ENCODE measurements at places on chromosomes 3 and 15.

GRCh38 chr3:36444909-36445308 lies 64.6 kb downstream of the STAC start:
- no peak for DNase-seq

GRCh38 chr3:183275418-183275817 lies 22.4 kb downstream of the B3GNT5 start:
- DNase-seq = peak; percentile 79

GRCh38 chr3:141441381-141442364 lies 45.2 kb upstream of the RASA2 start:
- DNase-seq = peak; percentile 83

DNA sequence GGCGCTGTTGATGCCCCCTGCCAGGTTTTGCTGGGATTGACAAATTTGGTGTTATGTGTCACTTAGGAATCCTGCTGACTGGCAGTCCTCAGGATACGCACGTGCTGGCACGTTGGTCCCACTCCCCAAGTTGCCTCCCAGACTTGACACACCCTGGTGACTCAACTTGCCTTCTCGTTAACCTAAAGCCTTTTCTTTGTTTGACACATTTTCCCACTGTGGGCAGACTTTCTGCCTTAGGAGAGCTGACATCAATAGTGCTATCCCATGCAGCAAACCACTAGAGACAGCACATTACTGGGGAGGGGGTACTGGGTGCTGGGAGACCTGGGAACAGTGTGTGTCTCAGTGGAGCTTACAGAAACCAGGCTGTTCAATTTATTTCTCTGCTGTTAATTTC lies 104.3 kb downstream of the OXNAD1 start:
- no peak for DNase-seq

DNA sequence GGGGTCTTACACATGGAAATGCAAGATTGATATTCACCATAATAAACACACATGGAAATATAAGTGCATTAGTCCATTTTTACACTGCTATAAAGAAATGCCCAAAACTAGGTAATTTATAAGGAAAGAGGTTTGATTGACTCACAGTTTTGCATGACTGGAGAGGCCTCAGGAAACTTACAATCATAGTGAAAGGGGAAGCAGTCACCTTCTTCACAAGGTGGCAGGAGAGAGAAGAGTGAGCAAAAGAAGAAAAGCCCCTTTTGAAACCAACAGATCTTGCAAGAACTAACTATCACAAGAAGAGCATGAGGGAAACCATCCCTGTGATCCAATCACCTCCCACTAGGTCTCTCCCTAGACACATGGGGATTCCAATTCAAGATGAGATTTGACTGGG lies 111.7 kb upstream of the TP63 start:
- DNase-seq = no peak

- DNase-seq = peak; percentile 14
Observed at GRCh38 chr15:95059346-95059905, 828.1 kb downstream of the MCTP2 start.

DNA sequence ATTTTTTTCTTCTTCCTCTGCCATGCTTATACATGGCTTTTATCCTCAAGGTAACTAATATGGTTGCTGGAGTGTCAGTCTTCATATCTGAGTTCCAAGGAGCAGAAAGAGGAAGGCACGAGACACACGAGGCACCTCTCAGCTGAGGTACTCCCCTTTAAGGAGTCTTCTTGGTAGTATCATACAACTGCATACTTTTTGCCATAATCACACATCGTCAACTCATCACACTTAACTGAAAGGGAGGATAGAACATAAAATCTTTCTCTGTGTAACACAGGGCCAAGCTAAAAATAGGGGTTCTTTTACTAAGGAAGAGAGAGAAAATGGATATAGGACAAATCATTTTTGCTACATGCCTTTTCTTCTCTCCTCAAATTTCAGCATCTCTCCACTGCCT lies 104.2 kb downstream of the OXSM start:
- DNase-seq = no peak

DNA sequence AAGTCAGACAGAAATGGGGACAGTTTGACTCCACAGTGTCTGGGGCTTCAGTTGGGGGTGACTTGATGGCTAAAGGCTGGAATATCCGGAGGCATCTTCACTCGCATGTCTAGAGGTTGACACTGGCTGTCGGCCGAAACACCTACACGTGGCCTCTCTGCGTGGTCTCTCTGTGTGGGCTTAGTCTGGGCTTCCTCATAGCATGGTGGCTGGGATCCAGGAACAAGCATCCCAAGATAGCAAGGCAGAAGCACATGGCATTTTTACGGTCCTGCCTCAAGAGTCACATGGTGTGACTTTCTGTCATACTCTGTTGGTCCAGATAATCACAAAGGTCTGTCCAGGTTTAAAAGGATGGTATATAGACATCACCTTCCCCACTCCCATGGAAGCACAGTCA lies 34.5 kb downstream of the MAGI1 start:
- no peak for DNase-seq

DNA sequence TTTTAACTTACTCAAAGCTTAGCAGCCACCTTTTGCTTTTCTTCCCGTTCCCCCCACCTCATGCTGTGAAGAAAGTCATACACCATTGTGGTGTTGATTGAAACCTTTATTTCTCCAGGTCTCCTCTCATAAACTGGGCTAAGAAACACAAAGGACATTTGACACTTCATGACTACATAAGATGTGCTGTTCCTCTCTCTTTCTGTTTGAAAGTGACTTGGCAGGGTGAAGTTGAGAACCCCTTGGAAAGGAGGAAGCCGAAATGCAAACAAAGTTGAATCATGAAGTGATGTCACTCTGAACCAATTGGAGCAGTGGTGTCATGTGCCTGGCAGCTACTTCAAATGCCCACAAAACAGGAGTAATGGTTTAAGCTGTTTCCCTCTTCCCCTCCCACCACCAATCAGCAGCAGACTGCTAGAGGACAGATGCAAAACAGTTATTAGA lies 174.7 kb downstream of the IGF1R start:
- DNase-seq = peak; percentile 7

- no peak for DNase-seq
Observed at GRCh38 chr15:94125156-94125555, 106.2 kb upstream of the MCTP2 start.

DNA sequence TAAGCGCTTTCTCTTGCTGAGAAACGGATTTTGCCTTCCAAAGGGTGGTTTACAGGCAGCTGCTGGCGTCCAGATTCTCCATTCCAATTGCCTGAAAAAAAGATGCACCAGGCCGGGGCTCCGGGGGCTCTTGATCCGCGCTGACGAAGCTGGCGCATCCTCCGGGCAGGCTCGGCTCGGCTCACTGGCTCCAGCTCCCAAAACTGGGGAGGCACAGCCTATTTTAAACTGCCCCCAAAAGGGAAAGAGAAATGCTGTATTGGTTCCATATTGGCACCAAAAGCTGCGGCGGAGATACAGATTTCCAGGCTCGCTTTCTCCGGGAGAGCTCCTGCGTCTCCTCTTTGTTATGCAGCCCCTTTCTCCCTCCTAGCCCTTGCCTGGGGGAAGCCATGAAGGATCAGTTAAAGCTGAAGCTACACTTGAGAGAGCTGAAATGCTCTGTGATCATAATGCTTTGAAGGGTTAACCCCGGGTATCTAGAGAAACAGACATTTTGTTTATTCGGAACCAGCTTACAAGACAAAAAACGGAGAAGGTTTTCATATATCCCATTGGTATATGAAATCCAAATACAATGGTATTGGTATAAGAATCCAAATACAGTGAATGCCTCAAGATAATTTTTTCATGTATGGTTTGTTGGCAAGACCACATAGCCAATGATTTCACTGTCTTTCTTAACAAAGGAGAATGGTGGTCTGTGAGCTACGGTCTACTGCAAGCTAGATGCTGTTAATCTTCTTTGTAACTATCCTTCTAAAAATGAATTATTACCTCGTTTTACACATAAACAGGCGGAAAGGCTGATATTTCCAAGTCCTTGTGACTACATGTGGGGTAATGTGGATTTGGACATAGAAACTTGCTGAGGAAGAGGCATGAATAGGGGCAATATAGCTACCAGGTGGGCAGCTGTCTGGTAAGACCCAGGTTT lies 693 bp downstream of the CD200 start:
- DNase-seq = no peak

GRCh38 chr3:38227989-38228388 lies 37.6 kb upstream of the SLC22A13 start:
- DNase-seq = no peak

DNA sequence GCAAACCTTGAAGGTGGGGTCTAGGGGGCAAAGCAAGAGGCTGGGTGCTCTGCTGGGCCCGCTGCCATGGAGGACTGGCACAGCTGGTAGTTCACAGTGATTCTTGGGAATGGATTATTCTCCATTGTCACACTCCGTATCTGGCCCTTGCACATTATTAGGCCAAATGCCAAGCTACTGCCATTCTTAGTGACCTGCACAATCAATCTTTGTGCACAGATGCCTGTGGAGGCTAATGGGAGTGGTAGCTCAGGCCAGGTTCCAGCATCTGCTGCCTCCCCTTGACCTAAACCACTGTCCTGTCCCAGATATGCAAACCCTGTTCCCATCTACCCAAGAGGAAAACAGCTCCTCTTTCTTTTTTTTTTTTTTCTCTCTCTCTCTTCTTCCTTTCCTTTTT lies 67.5 kb downstream of the TIPARP start:
- DNase-seq = peak; percentile 42

DNA sequence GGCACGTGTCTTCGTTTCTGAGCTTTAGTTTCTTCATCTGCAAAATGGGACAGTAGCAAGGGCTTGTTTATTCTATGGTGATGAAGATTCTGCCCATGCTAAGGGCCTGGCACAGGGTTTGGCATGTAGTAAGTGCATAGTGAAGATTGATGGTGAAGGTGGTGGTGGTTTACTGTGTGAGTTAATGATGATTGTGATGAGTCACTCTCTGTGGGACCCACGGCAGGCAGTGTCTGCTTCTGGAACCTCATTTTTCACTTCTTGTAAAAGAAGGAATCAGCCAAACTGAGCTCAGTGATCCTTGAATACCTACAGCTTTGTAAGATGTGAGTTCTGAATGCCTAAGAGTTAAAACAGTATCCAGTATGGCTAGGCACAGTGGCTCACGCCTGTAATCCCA lies 86.2 kb upstream of the LRTM1 start:
- DNase-seq = no peak

GRCh38 chr3:152205097-152205593 lies 63.6 kb upstream of the MBNL1 start:
- DNase-seq = peak; percentile 83

- DNase-seq = no peak
Observed at GRCh38 chr3:126394977-126395321, 240 bp downstream of the CFAP100 start.

DNA sequence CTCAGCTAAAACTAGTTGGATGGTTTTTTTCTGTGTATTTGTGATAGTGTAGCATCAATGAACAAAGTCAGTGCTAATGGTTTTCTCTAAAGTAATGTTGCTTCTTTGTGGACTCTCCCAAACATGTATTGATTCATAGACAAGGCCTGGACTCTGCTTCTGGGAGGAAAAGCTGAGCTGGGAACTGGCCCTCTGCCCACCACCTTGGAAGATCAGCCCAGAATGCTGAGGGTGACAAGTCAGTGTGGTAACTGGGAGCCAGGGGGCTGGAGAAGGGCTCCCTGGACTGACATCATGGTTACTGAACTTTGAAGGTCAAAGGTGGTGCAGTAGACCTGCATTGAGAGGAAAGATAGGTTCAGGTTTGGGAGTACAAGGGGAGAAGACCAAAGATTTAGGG lies 3.0 kb downstream of the ARHGAP31 start:
- DNase-seq = no peak

DNA sequence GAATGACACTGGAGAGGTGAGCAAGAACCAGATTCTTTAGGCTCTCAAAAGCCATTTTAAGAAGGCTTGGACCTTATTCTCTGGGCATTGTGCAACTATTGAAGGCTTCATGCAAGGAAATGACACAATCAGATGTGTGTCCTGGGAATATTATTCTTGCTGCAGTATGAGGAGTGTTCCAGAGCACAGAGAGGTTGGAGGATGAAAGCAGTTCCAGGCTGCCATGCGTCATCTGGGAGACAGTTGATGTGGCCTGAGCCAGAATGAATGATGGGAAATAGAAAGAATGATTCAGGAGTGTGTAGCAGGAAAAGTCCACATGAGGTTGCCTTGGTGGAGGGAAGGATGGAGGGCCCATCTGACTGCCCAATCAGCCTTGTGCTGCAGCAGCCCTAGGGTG lies 123.1 kb downstream of the CHCHD6 start:
- DNase-seq = no peak

DNA sequence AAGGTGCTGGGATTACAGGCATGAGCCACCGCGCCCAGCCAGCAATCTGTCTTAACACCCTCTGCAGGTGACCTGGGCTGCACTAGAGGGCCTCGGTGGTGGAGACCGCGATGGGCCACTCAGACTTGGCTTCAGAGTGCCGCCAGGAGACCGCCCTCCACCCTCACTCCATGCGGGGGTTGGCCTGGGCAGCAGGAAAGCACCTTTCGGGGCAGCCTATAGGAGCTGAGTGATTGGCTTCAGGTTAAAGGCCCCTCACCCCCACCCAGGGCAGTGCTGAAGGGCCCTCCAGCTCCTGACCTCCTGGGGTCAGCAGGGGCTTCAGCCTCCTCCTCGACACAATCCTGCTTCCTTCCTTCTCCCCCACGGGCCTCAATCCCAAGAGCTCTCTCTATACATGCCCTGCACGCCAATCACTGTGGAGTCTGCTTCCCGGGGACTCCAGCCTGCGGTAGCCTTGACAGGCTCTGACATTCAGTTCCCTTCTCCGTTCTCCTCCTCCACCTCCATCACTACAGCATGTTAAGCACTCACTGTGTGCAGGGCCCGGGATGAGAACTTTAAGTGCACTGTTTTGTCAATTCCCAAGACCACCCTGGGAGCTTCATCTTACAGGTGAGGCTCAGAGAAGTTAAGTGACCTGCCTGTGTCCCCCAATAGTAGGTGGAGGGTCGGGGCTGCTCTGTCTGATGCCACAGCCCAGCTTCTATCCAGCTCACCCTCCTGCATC lies 225.3 kb downstream of the XXYLT1 start:
- DNase-seq = no peak

GRCh38 chr3:100732435-100732834 lies 23.1 kb downstream of the TFG start:
- no peak for DNase-seq

DNA sequence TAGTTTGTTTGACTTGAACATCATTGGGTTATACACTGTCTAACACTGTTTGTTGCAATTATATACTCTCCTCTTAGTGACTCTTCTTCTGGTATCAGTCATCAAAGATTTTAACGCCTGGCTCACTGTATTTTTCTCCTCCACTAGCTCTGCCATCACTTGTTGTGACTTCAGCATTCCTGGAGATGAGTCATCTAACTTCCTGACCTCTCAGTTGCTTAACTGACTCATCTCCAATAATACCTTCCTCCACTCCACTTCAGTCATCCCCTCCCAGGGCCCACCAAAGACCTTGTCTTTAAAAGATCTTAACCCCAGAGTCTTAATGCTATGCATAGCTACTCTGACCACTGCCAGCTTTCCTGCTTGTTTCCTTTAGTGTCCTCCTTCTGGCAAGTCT lies 28.6 kb upstream of the CLSTN2 start:
- DNase-seq = no peak

DNA sequence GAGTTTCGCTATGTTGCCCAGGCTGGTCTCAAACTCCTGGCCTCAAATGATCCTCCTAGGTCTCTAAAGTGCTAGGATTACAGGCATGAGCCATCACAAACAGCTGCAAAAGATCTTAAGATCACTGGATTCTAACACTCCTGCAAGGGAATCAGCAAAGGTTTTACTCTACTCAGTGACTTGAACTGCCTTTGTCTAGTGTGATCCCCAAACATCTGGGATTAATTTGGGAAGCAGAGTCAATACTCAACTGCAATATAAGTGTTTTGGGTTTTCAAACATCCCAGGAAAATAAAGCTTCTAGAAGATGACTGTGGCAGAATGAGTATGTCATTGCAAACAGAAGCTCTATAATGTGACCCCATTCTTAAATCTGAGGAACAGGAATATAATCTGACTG lies 7.2 kb downstream of the SPG21 start:
- DNase-seq = no peak

Measured in RPMI8226 (cell line).